ENCODE measurements at places on chromosomes 3 and 15. TPM values are rescaled to one million over a fixed set of nuclear protein-coding genes. Genes with fewer than 3 reads are reported as not detected.
A peak's percentile ranks its signal among the peaks of the same experiment; 100 is the strongest.

DNA sequence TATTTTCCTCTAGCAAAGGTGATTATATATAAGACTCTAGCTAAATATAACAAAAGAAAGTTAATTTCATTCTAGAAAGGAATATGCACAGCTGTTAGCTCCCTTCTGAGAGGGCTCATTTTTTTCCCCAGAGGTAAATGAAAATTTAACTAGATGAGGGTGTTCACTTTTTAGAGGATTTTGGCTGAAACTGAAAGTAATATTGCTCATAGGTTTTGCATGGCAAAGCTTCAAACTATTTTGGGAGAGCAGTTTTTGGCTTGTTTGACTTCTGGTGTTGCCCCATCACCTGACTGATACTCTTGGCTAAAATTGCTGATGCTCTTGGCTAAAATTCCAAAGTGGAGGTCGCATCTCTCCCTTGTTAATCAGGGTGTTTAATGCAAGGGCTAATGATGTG, 311.9 kb downstream of the EDEM1 start:
- no peak for DNase-seq

DNA sequence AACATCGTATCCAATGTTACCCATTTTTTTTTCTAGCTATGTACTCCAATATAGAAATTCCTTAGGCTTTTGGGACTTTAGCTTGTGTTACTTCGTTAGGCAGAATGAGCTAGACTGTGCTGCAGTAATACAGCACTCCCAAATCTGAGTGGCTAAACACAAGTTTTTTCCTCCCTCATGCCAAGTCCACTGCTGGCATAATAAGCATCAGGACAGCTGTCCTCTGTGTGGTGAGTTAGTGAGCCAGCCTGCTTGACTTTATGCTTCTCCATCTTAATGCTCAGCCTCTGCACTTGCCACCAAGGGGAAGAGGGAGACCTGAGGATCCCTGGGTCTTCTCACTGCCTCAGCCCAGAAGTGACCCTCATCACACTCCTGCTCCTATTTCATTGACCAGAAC, 18.2 kb upstream of the ACOX2 start:
- no peak for DNase-seq

- DNase-seq, result peak; percentile 43
Observed at GRCh38 chr3:162171970-162172369, 675.4 kb downstream of the OTOL1 start.

The RASGRF1 gene
- total RNA-seq, result not detected

- no peak for DNase-seq
Observed at GRCh38 chr15:73569361-73569760, 63.8 kb downstream of the NPTN start.

- DNase-seq, result no peak
Observed at GRCh38 chr3:184372296-184372821, 5.6 kb downstream of the THPO start.

The CASR gene
- total RNA-seq, result not detected

DNA sequence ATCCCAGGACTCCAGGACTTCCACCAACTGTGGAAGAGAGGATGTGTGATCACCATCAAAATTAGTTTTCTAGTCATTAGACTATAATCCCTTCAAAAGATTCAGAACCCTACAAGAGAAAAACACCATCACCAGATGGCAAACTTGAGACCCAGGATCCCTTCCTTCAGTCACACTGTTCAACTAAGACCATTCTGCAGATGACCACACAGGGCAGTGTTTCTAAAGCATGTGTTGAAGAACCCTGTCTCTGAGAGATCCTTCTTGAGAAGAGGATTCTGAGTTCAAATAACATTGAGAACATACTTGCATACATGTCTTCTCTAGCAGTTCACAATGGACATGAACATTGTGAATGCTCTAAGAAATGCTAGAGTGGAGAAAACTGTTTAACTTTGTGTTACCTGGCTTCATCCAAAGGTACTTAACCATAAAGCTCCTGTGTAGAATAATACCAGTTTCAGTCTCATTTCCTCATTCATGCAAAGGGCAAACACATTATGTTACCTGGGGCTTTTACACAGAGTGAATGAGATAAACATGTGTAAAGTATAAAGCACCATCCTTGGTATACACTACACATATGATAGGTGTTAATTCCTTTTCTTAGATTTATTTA, 2.4 kb upstream of the ADGRG7 start:
- DNase-seq, result no peak

DNA sequence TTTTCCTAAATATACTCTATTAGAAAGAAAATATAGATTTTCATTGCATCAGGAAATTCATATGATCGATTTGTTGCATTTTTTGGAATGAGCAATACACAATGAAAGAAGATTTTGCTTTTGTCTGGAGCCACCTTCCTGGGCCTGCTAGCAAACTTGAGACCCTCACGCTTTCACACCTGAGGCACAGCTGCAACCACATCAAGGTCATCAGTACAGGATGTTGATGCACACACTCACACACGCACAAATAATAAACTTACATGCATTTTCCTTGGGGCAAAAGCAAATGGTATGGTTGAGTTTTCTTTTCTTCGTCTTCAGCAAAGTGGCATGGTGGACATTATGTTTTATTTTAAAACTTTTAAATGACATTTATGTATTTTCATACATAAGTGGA, 64.8 kb upstream of the SATB1 start:
- DNase-seq, result no peak

DNA sequence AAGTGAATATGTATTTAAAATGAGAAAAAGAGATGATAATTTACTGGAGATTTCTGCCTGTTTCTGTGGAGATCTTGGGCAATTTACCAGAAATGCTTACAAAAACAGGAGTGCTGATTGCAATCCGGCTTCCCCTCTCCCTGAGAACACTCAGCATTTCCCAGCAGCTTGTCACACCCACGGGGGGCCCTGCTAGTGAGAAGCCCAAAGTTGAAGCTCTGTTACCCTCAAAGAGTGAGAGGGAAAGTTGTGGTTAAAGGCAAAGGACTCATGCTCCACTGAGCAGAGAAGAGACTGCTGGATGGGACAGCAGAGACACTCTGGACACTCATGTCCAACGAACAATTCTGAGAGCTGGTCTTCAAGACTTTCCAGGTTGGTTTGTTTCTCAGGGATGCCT, 2.9 kb downstream of the MCTP2 start:
- DNase-seq, result no peak

GRCh38 chr3:122100083-122100482, 44.9 kb downstream of the CD86 start:
- DNase-seq, result no peak

The PCOLCE2 gene
- total RNA-seq, result 6.7 TPM

DNA sequence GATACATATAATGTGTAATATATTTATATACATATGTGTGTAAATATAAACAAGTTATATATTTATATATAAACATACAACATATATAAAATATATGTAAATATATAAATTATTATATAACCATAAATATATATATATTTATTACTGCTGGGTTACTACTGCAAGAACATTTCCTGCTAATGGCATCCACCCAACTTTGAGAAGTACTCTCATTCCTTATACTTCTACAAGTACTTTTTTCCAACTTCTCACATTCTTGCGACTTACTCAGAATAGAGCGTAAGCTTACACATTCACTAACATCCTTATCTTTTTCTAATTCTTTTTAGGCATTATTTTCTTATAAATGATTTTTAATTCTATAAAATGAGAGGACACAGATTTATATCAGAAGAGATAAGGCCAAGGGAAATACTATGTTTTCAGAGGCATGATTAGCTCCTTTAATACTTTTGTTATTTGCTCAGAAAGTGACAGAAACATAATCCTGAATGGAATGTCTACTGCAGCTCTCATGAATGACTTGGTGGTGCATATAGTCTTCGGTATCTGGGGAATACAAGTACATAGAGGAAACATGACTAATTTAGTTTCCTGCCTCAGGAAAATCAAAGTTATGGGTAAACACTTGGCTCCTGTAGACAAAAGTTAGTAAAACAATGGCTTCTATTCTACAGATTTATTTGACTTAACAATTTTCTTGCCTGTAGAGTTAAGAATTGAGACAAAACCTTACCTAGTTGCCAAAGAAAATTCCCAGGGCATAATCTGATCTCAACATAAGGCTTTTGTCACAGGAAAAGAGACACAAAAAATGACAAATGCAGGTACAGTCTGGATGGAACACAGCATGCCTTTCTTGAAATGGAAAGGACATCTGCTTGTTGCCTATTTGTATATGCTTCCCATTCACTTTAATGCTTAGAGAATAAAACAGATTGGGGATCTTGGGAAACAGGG, 453.9 kb downstream of the SQOR start:
- no peak for DNase-seq

- no peak for DNase-seq
Observed at GRCh38 chr3:181694805-181695660, 16.7 kb upstream of the SOX2 start.

GRCh38 chr15:39181940-39182339, 398.9 kb upstream of the THBS1 start:
- DNase-seq, result no peak

DNA sequence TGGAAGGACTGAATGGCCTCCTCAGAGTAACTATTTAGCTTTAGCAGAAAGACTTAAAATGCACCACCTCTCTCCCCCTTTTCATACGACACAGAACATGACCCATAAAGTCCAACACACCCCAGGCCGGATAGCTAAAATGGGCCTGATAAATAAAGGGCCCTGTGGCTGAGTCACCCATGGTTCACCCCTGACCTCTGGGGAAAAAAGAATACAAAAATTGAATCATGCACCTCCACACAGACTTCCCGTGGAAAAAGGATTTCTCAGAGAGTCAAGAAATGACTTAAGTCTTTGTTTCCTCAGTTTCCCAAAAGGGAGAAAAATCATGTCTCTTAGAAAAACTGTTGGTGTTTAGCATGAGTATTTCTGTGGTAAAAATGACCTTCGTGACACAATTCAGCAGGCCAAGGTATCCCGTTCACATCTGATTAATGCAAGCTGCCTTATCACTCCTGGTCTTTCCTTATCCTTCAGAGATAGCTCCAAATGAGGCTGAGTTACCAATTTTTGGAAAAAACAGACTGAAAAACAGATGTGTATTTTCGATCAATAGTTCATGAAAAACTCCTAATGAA, 34.0 kb upstream of the ARHGEF3 start:
- peak; percentile 44 for DNase-seq

- DNase-seq, result peak; percentile 42
Observed at GRCh38 chr3:143084856-143085731, 34.5 kb upstream of the CHST2 start.

The RYR3 gene
- total RNA-seq, result 0.17 TPM

The SLC9C1 gene
- total RNA-seq, result not detected

- no peak for DNase-seq
Observed at GRCh38 chr3:109803274-109803673, 465.9 kb upstream of the DPPA4 start.

The XCR1 gene
- total RNA-seq, result under 0.01 TPM

GRCh38 chr3:5485427-5485826, 297.9 kb downstream of the EDEM1 start:
- no peak for DNase-seq

The KLF15 gene
- total RNA-seq, result 4.1 TPM

GRCh38 chr3:59878038-59878427, 828.2 kb upstream of the CFAP20DC start:
- DNase-seq, result peak; percentile 4

DNA sequence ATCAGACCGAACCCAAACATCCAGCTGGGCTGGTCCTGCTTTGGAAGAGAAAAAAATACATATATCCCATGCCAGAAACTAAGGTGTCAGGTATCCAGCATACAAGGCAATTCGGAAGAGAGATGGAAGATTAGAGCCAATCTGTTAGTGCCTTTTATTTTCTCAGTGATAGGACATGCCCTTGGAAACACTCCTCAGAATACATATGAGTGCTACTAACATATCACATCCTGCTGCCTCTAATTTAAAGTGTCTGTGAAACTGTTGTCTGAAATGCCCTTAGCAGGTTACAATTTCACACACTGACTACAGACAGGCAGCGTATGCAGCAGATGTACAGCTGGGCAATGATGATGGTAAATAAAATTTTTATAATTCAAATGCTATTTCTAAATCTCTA, 78.9 kb downstream of the RBPMS2 start:
- no peak for DNase-seq

DNA sequence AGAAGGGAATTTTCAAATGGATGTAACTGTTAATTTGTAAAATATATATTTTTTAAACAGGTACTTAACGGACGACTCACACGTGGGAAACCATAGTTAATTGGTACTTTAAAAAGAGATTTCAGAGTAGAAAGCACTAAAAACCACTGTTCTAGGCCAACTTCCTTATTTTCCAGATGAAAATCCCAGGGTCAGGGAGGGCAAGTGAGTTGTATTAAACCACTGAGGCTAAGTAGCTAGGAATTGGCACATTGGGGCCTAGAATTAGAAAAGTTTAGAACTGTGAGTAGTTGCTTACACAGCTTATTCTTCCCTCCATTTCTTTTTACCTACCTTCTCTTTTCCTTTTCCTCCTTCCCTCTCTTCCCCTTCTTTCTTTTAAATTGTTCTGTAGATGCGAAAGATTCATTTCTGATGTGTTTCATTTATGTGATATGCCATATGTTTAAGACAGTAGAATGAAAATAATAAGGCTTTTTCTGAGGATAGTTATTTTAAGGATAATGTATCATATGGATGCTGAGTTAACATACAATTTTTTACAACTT, 4.1 kb upstream of the UTS2B start:
- DNase-seq, result no peak

DNA sequence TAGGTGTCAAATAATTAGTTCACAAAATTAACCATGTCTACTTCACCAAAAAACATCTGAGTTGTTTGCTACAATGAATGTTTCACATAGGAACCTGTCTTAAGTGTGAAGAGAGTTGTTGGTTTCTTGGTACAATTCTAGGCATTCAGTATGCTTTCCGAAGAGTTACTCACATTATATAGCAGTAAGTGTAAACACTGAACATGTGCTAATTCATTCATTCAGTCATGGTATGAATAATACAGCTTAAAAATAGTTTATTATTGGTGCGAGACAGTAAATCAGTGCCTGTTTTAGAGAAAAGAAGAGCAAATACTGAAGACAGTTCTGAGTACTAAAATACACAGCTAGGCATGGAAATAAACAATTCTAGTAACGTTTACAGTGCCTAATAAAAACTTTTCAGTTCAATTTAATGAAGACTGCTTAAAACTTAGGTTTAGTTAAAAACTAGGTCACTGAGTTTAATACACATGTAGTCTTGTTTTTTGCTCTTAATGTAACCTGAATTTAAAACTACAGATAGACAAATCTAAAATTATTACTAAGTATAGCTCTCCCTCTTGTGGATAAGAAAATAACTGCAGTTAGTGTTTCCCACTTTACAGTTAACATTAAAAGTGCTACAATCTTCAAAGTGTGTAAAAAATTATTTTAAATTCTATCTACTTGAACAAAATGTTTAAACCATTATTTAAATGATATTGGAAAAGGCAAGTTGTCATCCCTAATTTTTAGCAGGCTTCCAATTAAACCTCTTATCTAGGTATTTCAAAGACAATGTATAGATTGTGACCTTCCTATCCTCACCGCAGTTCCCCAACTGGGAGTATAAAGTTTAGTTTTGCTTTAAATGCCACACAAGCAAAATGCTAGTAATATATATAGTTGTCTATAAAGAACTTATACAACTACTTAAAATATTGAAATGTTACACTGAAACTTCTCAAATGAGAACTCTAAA, 20.1 kb upstream of the ZCWPW2 start:
- DNase-seq, result peak; percentile 54

- DNase-seq, result peak; percentile 90
Observed at GRCh38 chr15:36954486-36954885, 145.9 kb downstream of the MEIS2 start.

The BBX gene
- total RNA-seq, result 71.2 TPM

All from fibroblast of lung (primary cell).